ENCODE measurements at places on chromosomes 12 and 14.

DNA sequence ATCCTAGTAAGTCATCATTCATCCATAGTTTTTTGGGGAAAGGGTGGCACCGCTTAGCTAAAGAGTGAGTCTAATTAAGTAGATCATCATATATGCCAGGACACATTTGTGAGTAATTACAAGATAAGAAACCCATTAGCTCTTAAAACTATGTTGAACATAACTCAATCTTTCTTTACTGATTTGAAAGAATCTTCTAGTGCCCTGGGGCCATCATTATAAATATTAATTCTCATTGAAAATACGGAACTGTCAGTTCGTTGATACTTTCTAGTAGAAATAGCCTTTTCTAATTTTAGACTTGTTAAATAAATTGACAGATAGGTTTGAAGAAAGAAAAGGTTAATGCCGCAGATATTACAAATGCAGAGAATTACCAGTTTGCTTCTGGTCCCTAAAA, 312.6 kb downstream of the NELL2 start:
- peak; percentile 80 for DNase-seq

DNA sequence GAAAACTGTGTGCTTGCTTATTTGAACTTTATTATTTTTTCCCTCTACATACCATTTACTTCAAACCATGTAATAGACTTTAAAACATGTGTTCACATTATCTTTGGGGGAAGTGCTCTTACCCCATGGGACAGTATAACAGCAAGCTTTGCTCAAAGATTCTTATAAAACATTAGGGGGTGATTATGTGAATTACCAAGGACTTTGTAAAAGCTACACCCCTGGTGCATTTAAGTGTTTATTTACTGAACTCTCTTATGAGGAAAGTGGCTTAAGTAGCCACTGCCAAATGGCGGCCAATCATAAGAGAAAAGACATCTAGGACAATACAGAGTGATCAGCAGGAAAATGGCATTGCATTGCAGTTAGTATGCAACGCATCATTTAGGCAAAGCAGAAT, 70.3 kb downstream of the CAPZA3 start:
- DNase-seq = no peak

GRCh38 chr14:64963611-64964010, 8.5 kb downstream of the RAB15 start:
- DNase-seq = no peak

DNA sequence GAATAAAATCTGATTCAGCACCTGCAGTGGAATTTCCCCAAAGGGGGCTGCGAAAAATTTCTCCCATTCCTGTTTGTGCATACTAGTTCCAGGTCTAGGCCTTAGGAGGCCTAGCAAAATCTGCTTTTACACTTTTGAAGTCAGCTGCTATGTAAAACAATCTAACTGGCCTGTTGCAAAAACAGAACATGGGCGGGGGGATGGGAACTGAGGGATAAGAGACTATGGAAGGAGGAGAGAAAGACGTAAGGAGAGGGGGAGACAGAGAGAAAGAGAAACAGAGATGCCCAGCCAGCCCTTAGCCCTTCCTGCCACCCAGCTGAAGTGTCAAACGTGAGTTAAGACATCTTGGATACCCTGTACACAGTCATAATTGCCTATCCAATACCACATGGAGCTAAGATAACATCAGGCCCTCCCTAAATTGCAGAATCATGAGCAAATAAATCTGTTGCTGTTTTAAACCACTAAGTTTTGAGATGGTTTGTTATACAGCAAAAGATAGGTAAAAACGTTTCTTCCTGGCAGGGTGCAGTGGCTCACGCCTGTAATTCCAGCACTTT, 45.6 kb downstream of the SPTLC2 start:
- no peak for DNase-seq

- DNase-seq = peak; percentile 91
Measured at GRCh38 chr12:126742241-126742641, 1524.7 kb upstream of the TMEM132C start.

- no peak for DNase-seq
Measured at GRCh38 chr12:108418164-108418890, 79.2 kb upstream of the CMKLR1 start.

DNA sequence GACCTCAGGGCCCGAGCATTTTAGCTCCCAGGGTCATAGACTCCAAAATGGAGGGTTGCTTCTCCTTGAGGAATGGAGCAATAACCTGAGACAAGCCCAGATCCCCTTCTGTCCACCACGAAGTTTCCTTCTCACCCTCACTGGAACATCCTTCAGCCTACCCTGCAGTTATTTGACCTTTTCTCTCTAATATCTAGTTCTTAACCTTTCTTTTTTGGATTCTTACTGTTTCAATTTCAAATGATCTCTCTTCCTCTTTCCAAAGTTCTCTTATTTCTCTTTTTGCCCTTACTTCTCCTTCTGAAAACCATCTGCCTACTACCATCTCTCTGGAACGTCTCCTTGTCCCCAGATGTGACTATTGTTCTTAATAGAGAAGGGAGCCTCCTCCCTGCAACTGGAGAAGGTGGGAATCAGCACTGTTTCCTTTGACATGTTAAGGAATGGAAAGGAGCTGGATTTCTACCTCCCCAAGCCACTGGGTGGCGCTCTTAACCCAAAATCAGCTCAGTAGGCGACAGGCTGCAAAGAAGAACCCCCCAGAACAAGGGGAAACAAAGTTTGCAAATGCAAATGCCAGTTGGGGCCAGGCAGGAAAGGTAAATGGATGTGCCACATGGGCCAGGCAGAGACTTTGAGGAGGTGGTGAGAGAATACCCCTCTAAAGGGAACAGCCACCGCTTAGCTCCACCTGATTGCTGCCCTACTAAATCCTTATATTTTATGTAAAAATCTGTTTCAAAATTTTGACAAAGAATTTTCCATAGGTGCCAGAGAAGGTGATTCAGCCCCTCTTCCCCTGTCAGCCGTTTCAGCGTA, 22.4 kb upstream of the PDE1B start:
- DNase-seq = peak; percentile 83

DNA sequence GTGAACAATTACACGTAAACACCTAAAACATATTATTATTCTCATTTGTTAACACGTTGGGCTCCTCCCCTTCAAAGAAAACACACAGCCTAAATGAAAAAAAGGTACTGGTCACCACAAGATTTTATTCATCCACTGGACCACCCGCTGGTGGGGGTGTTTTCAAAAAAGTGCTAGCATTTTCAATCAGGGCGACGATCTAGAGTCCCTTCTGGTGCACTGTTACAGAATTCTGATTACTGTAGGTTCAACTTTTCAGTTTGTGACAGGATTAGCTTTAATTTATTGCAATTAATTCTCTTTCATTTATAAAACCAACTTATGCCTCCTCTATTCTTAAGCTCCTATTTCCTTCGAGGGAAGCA, 443 bp downstream of the MAGOHB start:
- DNase-seq = no peak

DNA sequence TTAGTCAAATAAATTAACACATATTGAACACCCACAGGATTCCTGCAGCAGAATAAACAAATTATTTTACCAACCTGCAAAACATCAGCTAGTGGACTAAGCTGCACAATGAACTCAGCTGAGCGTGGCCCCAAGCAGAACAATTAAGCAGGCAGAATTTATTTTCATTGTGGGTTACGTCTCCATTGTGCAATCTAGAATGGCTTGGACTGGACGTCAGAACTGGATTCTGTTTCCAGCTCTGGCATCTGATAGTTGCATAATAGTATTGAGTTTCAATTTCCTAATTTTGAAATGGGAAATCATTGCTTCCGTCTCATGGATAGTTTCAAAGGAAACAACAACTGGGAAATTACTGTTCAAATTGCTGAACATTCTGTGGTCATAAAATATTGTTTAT, 35.5 kb upstream of the RERG start:
- DNase-seq = no peak

DNA sequence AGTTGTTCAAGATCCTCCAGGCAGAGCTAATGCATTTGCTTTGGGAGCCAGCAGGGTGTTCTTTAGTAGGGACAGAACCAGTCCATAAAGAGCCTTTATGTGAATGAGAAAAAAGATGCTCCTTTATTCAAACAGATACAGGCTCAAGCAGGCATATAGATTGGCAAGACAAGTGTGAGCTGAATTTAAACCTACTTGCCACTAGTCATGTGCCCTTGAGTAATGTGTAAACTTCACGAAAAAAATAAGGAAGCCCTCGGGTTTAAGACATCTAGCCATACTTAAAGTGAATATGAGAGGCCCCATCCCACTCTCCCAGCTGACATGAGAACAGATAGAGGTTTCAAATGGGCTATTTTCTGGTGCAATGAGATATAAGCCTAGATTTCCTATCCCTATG, 43.1 kb upstream of the STRAP start:
- peak; percentile 17 for DNase-seq

GRCh38 chr12:19695244-19696098, 256.2 kb downstream of the AEBP2 start:
- no peak for DNase-seq

DNA sequence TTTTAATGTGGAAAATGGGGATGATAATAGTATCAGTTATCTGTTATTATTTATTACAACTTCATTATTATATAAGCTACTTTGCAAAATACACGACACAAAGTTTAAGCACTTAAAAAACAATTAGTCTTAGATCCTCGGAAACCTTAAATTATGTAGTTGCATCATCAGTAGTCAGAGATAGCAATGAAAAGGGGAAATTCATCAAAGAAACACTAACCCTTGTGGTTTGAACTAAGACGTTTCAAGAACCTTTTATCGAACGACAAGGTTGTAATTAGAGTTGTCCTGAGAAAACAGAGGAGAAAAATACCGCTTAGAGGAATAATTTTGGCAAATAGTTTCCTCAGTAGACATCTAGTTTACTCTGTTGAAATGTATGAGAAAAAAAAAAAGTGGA, 198.5 kb downstream of the PTPRO start:
- DNase-seq = no peak

DNA sequence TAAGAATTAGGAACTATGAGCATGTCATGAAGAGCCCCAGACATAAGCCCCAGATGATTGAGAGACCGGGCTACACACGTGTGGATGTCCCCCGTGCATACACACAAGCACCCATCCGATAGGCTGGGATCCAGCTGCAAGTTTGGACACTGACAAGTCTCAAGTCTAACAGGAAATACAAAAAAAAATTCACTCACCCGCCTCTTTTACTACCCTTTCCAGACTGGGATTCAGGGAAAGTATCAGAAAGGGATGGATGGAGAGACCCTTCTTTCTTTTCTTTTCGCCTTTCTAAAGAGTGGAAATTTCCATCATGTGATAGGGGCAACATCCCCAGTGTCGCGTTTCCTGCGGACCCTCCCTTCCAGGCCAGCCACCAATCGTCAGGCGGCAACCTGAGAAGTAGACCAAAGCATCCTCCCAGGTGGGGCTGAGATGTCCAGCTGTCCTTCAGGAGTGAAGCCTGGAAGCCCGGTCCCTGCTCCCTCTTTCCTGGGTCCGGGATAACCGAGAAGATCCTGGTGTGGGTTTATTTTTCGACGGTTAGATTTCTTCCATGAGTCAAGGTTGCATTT, 6.4 kb upstream of the SLC38A4 start:
- DNase-seq = no peak

GRCh38 chr12:5232826-5233500, 189.3 kb downstream of the KCNA5 start:
- peak; percentile 28 for DNase-seq

DNA sequence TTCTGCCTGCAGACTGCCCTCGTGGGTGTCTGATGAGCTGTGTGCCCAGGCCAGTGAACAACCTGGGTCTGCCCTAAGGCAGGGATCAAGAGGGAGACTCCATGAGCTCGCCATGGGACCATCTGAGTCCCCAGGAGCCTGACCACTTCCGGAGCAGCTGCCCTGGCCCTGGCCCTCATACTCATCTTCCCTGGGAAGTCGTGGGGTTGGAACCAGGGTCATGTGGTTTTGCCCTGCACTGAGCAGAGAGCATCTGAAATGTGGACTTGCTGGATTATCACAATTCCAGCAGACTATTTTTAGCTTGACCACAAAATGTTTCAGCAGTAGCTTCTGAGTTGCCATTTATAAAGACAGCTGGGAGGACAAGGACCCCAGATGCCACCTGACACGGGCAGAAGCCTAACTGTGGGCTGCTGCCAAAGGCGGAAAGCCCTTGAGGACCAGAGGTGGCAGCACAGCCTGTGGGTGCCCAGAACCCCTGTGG, 6.7 kb downstream of the BTBD6 start:
- no peak for DNase-seq

GRCh38 chr12:123971449-123971769, 1.2 kb downstream of the CCDC92 start:
- no peak for DNase-seq

GRCh38 chr12:2051700-2052621, 826 bp upstream of the CACNA1C start:
- DNase-seq = peak; percentile 84

GRCh38 chr12:101647711-101648110, 49.7 kb upstream of the CHPT1 start:
- DNase-seq = no peak

- DNase-seq = peak; percentile 68
Measured at GRCh38 chr14:105013150-105013785, 7.6 kb downstream of the CDCA4 start.

- DNase-seq = no peak
Measured at GRCh38 chr12:88944397-88944796, 364.1 kb upstream of the KITLG start.

DNA sequence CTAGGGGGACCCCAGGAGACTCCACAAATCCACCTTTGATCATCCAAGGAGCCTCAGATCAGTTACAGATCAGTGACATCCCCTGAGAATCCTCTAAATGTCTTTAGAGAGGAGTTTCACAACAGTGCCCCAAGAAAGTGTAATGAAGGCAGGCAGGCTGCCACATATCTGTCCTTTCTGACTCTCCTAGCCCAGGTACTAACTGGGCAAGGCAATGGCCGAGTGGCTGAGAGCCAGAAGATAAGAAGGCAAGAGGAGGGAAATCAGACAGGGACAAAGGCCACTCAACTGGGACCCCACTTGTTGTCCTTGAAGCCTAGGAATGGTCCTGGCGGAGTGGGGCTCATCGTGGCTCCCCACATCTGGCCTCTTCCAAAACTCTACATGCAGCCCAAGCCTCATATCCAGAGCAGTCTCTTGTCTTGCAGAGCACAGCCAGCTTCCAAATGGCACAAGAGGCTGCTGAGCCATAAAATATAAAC, 11.6 kb downstream of the ACTN1 start:
- DNase-seq = no peak

- no peak for DNase-seq
Measured at GRCh38 chr14:68442828-68443629, 349.8 kb downstream of the ZFP36L1 start.
